ENCODE measurements at places on chromosomes 16 and 17. TPM values are rescaled to one million over a fixed set of nuclear protein-coding genes. Genes with fewer than 3 reads are reported as not detected.

The PRCD gene
- total RNA-seq = 0.43 TPM

The DUSP3 gene
- 70.5 TPM for total RNA-seq

The ACADVL gene
- 1,048 TPM for total RNA-seq

The TBC1D28 gene
- total RNA-seq = not detected

- no peak for DNase-seq
Measured at GRCh38 chr17:44024271-44024663, 9.5 kb upstream of the TMEM101 start.

- no peak for DNase-seq
Measured at GRCh38 chr17:2102931-2103809, 48.3 kb downstream of the HIC1 start.

DNA sequence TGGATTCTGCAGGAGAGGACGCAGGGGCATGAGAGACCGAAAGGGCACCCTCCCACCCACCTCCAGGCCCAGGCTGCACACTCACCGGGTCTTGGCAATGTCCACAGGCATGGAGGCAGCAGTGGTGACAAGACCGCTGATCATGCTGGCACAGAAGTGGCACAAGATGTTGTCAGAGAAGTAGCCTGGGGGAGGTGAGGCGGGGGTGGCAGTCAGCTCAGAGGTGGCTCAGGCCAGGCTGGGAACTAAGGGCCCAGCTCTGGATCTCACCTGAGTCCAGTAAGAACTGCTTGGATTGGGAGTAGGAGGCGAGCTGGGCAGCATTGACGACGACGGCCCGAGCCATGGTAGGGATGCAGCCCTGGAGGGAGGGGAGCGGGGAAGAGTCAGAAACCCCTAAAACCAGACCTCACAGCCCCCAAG, 1.8 kb downstream of the SLC25A11 start:
- DNase-seq = no peak

GRCh38 chr16:4529085-4530060, 9.2 kb downstream of the CDIP1 start:
- no peak for DNase-seq

GRCh38 chr17:27348196-27348595, 54.3 kb downstream of the WSB1 start:
- DNase-seq = no peak

DNA sequence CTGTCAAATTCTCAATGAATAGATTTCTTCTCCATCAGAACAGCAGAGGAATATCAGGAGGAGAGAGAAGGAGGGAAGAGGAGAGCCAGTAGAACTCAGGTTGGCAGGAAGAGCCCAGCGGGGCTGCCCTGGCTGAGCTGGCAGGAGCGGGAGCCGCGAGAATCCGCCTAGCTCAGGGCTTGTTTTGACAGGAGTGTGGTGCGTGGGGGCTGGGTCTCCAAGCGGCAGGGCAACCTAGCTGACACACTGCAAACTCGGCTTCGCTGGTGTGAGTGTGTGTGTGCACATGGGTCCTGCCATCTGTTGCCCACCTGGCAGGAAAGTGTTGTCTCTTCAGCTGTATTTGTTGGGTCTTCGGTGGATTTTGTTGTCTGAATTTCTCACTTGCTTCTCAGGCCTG, 27.9 kb upstream of the BCAR1 start:
- no peak for DNase-seq

All from ascending aorta (tissue), 2 donors.